HL-60 (cell line): ENCODE measurements at places on chromosomes 4 and X.

DNA sequence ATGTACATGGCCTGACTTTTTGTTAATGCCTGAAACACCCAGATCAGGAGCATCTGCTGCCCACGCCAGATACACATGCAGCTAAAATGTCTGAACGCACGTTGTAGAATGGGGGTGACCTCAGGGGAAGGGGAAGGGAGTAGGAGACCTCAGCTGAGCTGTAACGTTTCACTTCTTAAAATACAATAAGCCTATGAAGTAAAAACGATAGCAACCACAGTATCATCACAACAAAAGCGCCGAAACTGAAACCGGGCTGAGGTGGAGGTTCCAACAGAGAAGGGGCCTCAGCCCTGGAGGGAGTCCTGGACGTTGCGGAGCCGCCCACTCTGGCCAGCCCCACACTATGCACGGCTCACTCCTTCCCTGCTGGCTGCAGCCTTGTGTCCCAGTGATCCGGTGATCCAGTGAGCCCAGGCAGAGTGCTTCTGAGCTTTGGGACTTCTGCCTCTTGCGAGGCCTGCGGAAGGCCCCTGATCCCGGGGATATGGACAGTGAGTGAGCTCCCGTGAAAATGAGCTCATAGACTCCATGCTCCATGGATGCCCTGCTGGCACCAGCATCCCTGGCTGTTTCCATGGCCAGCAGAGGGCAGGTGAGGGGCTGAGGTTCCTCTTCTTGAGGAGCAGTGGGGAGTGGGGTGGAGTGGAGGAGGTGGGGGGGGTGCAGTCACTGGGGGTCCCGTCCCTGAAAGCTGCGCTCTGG is 52.0 kb downstream of the HMX1 start:
- DNase-seq = no peak

DNA sequence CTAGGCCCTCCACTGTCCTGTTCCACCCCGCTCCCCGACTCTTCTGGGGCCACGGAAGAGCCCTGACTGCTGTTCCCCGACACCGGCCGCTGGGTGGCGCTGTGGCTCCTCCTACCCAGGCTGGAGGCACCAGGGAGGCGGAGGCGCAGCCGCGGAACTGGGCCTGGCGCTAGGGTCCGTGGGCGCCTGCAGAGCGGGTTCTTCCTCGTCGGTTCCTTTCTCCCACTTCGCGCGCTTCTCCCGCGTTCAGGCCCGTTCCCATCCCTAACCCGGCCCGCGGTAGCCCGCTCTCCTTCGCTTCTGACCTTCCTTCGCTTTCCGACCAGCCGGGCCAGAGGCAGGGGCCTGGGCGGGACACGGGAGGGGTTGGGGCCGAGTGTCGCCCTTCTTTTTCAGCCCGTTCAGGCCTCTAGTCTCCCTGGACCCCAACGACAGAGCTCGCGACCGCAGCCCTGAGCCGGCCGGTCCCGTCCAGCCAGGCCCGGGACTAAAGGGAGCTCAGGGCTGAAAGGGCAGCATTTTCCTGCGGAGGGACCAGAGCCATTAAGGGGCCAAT is 34.3 kb downstream of the NALF2 start:
- DNase-seq = peak; percentile 13

DNA sequence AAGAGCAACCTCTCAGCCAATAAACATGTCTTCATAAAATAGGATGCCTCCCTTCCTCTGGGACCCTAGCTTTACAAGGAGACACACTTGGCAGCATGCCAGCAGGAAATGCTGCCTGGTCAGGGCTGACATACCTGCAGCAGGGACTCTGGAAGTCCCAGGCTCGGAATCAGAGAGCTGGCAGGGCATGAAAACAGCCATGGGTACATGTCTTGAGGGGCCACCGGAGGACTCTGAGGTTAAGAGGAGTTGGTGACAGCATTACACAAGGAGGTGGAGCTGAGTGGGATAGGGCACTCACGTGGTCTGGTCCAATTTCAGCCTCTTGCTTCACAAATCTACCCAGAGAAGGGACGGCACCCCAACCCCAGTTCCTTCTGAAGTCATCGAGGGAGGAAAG is 15.7 kb downstream of the MSX1 start:
- DNase-seq = no peak

GRCh38 chr4:22850630-22851029 is 157.9 kb downstream of the GBA3 start:
- no peak for DNase-seq

DNA sequence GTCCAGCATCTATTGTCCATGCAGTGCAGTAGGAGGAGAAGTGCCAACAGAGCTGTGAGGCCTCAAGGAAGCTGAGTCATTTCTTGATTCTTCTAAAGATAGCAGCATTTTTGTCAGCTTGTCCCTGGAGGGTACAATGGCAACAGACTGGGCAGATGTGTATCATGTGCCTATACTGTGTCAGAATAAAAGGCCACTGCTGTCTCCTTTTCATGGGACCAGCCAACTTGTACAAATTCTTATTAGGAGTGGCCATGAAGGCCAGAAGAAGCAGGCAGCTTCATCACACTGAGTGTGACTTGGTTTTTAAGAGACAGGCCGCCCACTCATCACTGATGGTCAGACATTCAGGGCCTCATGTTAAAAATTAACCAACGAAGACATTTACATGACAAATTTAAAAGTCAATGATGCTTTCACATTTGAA is 185.0 kb upstream of the FAM241A start:
- no peak for DNase-seq

DNA sequence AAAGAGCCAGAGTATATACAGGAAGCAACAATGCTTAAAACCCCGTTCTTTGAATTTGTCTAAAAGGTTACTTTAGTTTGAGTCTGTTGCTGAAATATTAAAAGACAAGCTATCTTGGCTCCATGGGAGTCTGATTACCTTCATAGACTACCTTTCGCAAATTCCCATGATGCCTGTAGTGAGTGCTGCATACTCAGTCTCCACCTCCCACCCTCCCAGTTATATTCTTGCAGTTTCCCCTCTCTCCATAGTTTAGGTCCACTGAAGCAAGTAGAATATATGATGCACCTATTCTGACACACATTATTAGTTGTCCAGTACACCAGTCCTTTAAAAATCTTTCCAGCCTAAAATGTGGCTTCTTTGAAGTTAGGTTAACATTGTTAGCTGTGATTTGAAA is 2.4 kb downstream of the CNKSR2 start:
- no peak for DNase-seq

DNA sequence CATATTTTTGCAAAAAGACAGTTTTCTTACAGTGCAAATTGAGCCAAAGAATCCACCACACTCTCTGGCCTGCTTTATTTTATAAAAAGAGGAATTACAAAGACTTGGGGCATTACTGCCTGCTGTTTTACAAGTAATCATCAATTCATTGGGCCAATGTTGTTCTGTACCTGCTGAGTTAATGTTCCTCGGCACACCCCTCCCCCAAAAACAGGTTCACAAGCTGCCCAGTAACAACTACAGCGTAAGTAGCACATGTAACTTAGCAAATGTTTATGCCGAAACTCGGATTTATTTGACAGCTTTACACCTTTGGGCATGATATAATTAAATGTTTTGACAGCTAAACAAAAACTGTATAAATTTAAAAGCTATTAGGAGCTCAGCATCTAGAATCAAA is 214.6 kb upstream of the MAB21L2 start:
- DNase-seq = no peak
